Anterior cingulate cortex (tissue), 58 donors: ENCODE measurements at places on chromosomes 2 and 18.

DNA sequence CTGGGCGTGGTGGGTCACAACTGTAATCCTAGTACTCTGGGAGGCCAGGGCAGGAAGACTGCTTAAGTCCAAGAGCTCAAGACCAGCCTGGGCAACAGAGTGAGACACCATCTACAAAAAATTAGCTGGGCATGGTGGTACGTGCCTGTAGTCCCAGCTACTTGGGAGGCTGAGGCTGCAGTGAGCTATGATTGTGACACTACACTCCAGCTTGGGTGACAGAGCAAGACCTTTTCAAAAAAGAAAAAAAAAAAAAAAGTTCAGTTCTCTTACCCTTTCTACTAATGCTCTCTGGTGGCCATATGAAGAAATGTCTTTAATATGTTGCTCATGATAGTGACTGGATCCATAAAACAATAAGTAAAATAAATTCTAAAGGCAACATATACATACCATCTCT is 14.9 kb downstream of the TYW5 start:
- no peak for DNase-seq

DNA sequence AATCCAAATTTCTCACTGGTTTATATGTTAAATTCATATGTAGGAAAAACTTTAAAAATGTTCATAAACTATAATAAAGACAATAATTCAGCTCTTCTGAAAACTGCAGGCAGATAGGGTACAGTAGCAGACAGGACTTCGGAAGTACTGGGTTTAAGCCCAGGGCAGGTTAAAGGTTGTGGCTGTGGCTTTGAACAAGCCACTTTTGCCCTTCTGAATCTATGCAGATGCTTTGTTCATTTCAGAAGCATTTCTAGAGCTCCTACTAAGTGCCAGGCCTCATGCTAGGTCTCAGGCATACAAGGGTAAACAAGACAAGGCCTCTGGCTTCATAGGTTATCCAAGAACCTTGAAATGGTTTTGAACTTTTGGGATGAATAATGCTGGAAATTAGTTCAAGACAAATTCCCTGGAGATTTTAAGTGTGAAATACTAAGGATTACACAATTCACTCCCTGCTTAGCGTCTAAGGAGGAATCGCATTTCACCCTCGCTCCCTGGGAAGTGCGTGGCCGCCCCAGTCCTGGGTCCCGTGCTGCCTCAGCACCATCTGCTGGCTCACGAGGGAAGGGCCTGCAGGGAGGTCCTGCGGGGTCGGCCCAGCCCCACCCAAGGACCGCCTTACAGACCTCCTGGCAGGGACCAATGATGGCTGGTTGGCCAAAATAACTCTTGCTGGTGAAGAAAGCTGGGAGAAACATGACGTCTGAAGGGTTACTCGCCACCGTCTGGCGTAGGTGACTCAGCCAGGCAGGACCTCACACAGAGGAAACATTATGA is 67.7 kb upstream of the L3MBTL4 start:
- DNase-seq, result no peak

DNA sequence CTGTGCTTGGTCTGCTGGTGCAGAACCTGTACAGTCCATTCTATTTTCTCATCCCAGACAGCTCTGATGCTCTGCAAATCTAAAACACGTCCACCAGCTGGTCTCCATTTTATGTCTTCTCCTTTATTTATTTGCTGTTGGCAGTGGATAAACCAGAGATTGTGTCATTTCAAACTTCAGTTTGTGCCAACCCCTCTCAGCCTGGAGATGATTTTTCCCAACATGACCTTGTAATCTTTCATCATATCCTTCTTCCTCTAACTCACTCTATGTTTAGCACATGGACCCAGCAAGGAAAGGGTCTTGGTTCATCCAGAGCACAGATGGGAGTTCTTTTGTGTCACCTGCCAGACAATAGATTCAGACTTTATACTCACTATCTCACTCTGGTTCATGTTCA is 273.2 kb downstream of the MTX2 start:
- no peak for DNase-seq

- DNase-seq, result no peak
These were observed 103.8 kb downstream of the TRIM43 start for GRCh38 chr2:95695613-95696012.
